ENCODE measurements at places on chromosomes 4 and X.

GRCh38 chrX:68072041-68072440 is 361.3 kb downstream of the OPHN1 start:
- DNase-seq, result peak; percentile 34

DNA sequence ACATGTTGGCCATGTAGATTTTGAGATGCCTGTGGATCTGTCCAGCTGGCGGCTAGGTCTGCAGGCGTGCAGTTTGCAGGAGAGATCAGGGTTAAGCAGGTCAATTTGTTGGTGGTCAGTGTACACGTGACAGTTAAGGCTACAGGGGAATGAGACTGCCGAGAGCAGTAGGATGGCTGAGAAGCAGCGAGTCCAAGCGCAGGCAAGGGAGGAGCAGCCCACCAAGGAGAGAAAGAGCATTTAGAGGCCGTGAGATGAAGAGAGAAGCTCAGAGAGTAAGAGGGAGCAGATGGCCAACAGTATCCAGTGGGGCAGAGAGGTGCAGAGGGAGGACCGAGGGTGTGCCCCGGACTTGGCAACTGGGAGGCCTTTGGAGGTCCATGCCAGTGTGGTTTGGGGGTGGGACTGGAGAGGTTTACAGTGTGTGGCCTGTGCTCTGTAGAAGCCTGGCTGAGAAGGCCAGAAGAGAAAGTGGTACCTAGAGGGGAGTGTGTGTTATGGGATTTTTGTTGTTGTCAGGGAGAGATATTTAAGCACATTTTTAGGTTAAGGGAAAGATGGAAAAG is 18.4 kb downstream of the SNX25 start:
- no peak for DNase-seq

GRCh38 chr4:54842656-54843055 is 184.9 kb downstream of the KIT start:
- no peak for DNase-seq

- peak; percentile 80 for DNase-seq
These were observed 1.9 kb downstream of the UBE2D3 start for GRCh38 chr4:102825261-102826091.

DNA sequence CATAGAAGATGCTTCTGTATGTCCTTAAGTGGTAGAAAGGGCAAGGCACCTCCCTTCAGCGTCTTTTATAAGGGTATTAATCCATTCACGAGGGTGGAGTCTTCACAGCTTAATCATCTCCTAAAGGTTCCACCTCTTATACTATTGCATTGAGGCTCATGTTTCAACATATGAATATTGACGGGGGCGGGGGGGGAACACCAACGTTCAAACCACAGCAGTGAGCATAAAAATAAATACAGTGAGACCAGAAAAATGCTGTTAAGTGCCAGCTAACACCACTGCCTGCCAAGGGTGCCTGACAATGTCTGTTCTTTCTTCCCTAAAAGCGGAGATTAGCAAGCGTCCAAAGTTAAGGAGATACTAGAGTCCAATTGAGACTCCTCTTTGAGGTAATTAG is 323.3 kb downstream of the STK32B start:
- DNase-seq, result peak; percentile 11

DNA sequence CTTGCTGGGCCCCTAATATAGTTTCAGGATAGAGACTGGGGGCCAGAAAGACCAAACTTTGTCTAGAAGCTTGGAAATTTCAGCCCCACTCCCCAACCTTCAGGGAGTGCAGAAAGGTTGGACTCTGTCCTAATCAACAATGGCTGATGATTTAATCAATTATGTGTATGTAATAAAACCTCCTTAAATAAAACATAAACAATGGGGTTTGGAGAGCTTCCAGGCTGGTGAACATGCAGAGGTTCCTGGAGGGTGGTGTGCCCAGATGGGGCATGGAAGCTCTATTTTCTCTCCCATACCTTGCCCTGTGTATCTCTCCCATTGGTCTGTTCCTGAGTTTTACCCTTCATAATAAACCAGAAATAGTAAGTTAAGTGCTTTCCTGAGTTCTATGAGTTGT is 174.2 kb downstream of the GC start:
- DNase-seq, result no peak

GRCh38 chrX:136584545-136584944 is 52.5 kb downstream of the VGLL1 start:
- DNase-seq, result no peak

- no peak for DNase-seq
These were observed 22.9 kb downstream of the OCIAD1 start for GRCh38 chr4:48853604-48854394.

DNA sequence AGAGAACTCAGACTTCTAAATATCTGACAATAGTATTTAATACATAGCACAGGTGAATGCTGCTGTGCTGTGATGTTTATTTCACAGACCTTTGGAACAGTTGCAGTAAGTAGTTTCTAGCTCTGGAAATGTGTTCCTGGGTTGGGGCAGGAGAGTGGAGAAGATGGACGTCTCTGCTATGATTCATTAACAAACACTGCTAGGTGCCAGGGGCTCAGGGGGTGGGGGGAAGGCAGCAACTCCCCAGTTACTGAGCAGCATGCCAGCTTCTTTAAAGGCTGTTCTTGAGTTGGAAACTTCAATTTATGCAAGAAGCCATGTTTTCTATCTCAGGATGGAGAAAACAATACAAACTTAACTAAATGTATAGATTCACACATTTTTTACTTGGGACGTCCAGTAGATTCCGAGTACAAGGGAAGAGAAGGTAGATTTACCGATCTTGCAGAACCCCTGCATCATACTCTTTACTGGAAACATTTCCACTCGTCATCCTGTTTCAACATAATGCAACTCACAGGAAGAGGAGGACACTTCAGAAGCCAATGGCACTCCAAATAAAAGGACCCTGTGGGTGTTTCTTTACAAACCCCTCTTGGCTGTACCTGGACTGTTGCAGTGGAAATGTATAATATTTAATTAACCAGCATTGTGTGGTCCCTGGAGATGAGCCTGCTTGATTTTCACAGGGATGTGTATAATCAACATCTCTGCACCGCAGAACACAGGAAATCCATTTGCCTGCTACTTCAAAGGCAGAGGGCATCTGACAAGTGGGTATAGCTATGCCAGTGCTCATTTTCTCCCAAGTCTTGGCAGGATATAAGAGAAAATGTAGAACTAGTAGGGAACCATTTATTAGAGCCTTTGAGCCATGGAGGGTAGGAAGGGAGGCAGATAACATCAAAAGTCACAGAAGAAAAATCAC is 171.4 kb downstream of the SH3KBP1 start:
- peak; percentile 12 for DNase-seq

DNA sequence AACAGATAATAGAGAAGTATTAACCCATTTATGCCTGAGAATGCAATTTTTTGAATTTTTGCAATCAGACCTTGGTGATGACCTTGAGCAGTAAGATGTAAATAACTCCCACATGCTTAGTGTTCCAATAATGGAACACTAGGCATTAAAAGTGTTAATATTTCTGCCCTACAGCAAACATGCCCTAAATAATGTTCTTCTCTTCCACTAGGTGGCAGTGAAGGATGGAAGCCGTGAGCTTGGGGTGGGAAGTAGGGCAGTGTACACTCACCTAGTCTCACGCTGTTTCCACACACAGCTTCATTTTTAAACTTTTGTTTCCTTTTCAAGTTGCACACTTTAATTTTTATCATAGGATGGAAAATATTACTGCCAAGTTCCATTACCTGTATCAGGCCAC is 613.1 kb upstream of the HS3ST1 start:
- no peak for DNase-seq

- peak; percentile 58 for DNase-seq
These were observed 31.3 kb downstream of the IGFBP7 start for GRCh38 chr4:57078685-57079521.

GRCh38 chr4:176798540-176798939 is 5.8 kb upstream of the VEGFC start:
- no peak for DNase-seq

- DNase-seq, result no peak
These were observed 178.6 kb downstream of the TENM3 start for GRCh38 chr4:182421753-182422152.

- peak; percentile 32 for DNase-seq
These were observed 2.7 kb upstream of the BMX start for GRCh38 chrX:15497865-15498264.

- no peak for DNase-seq
These were observed 173.4 kb downstream of the PAPSS1 start for GRCh38 chr4:107546638-107547037.

DNA sequence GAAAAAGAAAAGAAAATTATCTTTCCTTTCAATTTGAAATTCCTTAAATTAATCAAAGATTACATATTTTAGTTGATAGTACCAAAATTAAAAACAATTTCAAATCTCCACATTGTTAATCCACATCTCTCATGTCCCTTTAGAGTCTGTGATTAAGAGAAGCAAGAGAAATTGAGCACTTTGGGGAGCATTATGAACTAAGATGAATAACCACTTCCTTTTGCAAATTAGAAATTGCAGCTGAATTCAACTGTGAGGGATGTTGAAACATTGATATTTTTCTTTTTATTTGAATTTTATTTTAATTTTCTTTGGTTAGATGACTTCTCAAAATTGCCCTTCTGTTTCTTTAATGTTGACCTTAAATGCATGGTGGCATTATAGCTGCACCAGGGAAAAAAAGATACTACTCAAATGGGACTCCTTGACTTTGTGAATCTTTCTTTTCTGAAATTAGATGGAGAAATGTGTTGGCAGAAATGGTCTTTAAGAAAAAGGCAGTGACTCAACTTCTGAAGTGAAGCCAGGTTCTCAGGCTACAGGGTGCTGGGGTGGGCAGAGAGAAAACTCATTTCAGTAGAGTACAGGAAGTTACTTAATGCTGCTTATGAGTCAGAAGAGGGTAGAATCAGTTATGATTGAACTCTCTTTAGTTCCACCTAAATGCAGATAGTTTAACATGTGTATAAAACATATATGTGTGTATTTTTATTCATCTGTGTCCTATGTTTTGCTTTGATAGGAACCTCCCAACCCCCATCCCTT is 92.0 kb upstream of the TNIP3 start:
- peak; percentile 93 for DNase-seq

GRCh38 chr4:158181906-158182305 is 9.1 kb upstream of the GASK1B start:
- no peak for DNase-seq

GRCh38 chrX:44915361-44915868 is 42.4 kb downstream of the KDM6A start:
- no peak for DNase-seq

GRCh38 chr4:126733301-126733700 is 899.5 kb upstream of the INTU start:
- peak; percentile 31 for DNase-seq

GRCh38 chr4:57658673-57659072 is 548.5 kb upstream of the IGFBP7 start:
- DNase-seq, result no peak

GRCh38 chr4:56160636-56161035 is 211.9 kb downstream of the CEP135 start:
- no peak for DNase-seq

- peak; percentile 72 for DNase-seq
These were observed 13.8 kb downstream of the CMC4 start for GRCh38 chrX:155056877-155057792.

GRCh38 chr4:172348426-172348825 is 535.2 kb downstream of the GALNTL6 start:
- DNase-seq, result no peak

GRCh38 chr4:14529653-14530052 is 472.6 kb upstream of the CPEB2 start:
- no peak for DNase-seq

GRCh38 chr4:37721995-37722638 is 35.9 kb upstream of the RELL1 start:
- no peak for DNase-seq

GRCh38 chr4:172202480-172203076 is 389.4 kb downstream of the GALNTL6 start:
- peak; percentile 35 for DNase-seq

DNA sequence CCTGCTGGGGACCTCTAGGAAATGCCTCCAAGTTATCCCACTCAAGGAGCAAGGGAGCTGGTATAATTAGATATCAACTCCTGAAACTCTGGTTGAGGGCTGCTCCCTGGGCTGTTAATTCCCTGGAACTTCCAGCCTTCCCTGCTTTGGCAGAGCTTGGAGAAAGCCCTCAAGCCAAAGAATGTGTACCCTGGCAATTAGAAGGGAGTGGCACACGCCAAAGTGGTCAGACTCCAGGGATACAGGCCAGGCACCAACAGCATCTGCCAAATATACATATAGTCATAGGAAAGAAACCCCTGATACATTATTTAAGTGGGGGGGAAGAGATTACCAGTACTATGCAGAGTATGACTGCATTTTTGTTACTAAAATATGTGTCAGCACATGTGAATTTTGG is 616.8 kb downstream of the BCOR start:
- no peak for DNase-seq

- DNase-seq, result no peak
These were observed 27.2 kb downstream of the ELF4 start for GRCh38 chrX:130083107-130083490.

GRCh38 chr4:38615847-38616246 is 48.2 kb upstream of the KLF3 start:
- no peak for DNase-seq

- peak; percentile 31 for DNase-seq
These were observed 56.7 kb downstream of the PRPS1 start for GRCh38 chrX:107684956-107685385.

- no peak for DNase-seq
These were observed 1.3 kb downstream of the BDH2 start for GRCh38 chr4:103098341-103098740.

- DNase-seq, result peak; percentile 37
These were observed 5.9 kb downstream of the IRAK1 start for GRCh38 chrX:154013614-154014360.

DNA sequence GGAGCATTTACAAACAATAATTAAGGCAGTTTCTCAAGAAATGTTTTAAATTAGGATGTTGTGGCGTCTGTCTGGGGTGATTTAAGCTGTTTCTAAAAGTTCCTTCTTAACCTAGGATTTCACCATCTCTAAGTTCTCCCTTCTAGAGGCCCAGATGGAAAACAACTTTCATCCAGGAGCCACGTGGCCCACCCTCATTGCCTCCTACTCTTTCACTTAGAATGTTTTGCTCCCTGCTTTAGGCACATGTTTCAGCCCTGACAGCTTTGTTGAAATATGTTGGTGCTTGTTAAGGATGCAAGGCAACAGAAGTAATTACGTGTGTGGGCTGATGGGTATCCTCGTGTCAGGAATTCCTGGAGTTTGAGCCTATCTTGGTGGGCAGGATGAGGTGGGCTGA is 131.3 kb downstream of the GUCY2F start:
- DNase-seq, result no peak
